ENCODE measurements at places on chromosomes 16 and 17. TPM values are rescaled to one million over a fixed set of nuclear protein-coding genes. Genes with fewer than 3 reads are reported as not detected.

KRT39 gene
- polyA plus RNA-seq, result not detected

RAC3 gene
- 35.6 TPM for polyA plus RNA-seq

TBC1D28 gene
- not detected for polyA plus RNA-seq

ABCA6 gene
- polyA plus RNA-seq, result not detected

ACSM2A gene
- polyA plus RNA-seq, result not detected

C17orf78 gene
- 0.19 TPM for polyA plus RNA-seq

WNK4 gene
- 0.65 TPM for polyA plus RNA-seq

MYBBP1A gene
- 70.7 TPM for polyA plus RNA-seq
